ENCODE measurements at places on chromosomes 12 and 14. TPM values are rescaled to one million over a fixed set of nuclear protein-coding genes. Genes with fewer than 3 reads are reported as not detected.
A peak's percentile ranks its signal among the peaks of the same experiment; 100 is the strongest.

ITGB7 gene
- 76.3 TPM for total RNA-seq

DLST gene
- total RNA-seq: 135 TPM

AQP6 gene
- total RNA-seq: not detected

GRCh38 chr14:54881235-54881760 lies 21.3 kb downstream of the GCH1 start:
- DNase-seq: no peak

SAV1 gene
- 13.9 TPM for total RNA-seq

TAS2R20 gene
- 3.7 TPM for total RNA-seq

RNASE3 gene
- not detected for total RNA-seq

GRCh38 chr12:84507956-84508850 lies 404.4 kb downstream of the SLC6A15 start:
- DNase-seq: no peak

DNA sequence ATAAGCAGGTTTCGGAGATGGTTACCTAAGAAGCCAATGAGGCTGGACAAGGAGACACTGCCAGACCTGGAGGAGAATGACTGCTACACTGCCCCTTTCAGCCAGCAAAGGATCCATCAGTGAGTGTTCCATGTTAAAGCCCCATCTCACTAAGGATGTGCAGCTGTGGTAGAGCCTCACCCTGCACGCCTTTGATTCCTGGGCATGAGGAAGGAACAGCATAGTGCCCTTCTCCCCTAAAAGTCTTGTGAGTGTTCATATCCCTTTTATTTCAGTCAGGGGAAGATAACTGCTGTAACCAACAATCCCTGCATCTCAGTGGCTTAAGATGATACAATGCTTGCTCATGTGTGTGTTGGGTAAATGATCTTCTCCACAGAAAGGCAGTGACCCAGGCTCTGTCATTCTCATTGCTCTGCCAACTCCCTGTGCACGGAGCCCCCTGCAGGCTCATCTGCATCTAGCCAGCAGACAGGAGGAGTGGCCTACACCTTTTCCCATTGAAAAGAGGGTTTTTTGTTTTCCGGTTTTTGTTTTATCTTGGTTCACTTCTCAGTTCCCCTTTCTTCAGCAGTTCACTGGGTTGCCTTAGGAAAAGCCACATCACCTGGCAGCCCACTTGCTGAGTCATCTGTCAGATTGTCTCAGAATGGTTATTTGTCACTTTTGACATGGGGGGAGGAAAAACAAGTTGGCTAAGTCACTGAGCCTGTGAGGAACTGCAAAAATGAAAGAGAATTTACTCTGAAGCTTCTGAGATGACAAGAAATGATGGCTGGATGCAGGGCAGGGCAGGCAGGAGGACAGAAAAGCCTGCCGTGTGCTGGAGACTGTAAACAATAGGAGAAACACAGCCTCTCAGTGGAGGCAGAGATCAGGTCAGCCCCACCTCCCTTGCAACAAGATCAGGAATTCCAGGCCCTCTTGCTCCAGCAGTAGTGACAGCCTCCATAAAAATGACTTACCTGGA lies 193.3 kb downstream of the ANO4 start:
- DNase-seq: no peak

DNA sequence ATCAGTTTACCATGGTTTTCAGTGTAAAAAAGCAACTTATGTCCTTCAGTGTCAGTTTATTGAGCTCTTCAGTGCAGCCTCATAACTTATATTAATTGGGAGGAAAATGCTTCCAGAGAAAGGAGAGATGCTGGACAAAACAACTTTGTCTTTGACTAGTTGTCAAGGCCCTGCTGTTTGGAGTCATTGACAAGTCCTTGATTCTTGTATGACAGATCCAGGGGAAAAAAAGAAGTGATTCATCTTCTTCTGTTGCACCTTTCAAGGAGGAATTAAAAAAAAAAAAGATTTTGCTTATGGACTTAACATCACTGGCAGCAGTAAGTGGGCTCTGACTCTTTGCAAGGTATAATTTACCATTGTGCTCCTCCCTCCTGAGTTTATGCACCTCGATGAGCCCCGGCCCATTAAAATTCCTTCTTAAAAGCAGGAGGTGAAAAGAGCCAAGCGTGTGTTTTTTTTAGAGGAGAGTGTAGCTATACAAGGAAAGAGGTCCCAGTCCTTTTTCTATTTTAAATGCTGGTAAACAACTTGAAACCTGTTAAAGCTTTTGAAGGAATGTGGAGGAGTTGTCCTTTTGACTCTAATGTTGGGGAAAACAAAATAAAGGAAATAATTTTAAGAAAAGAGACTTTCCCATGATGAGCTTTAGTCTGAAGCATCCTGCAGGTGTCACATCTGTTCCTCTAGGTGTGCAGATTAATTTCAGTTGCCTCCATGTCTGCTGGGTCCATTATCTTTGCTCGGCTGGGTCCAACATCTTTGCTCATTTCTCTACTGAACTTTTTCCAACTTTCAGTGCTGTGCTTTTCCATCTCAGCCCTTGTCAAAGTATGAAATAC lies 431.6 kb downstream of the RAD51B start:
- DNase-seq: no peak

DNA sequence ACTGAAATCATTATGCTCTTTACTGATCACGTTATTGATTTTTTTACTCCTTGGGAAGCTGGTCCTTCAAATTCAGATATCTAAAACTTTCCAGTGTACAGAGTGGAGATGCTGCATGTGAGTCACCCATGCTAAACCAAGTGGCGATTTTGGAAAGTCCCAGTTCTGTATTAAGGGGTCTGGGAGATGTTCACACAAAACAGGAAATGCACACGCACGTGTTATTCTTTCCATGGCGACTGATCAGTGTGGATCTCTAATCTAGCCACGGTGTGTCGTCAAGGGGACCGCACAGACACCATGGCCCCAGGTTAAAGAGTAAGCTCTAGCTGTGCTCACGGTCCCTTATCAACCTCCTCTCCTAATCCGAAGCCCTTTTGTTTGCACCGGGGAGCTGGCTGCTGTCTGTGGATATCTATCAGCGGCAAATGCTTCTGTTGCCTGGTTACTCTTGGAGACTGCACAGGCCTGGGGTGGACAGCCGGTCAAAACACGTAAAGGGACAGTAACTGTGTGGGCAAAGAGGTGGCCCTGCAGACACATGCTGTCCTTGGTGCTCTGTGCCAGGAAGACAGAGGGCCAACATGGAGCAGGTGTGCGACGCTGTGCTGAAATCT lies 96.6 kb downstream of the RIMBP2 start:
- DNase-seq: no peak

DNA sequence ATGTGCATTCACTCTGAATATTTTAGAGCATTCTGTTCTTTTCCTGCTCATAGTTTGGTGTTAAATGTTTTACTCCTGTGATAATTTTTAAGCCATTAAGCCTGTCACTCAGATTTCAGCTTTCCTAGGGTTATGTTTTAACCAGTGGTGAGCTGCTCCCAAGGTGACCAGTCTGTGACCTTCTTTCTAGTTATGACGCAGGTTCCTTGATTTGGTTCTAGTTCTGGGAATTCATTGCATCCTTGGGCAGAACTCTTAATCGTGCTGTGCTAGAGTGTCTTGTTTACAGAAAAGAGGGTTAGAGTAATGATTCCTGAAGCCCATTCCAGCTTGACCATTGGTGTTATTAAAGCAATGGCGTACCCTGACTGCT lies 2.2 kb downstream of the GABARAPL1 start:
- no peak for DNase-seq

GRCh38 chr12:54526812-54527630 lies 22.4 kb upstream of the PDE1B start:
- no peak for DNase-seq

DNA sequence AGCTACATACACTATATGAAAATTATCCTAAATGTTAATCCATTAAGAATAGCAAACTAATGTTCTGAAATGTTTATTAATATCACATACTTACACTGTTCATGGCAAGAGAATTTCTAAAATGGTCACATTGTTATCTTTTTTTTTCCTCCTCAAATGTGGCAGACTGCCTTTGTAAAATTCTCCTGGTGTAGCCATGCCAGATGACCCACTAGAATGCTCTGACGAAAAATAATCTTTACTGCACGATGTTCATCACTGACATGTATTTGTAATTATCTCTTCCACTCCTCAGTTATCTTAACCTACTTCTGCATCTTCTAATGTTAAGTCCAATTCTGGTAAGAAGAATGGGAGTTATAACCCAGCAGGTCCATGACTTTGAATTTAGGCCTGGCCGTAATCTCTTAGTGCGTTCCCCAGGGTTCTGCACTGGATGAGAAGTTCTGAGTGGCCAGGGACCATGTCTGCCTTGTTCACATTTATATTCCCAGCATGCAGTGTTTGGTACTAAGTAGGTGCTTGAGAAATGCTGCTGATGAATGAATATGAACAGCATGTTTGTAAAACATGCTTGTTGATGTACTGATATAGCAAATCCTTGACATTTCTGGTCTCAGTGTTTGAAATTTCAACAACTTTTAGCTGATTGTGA lies 46.7 kb downstream of the NOPCHAP1 start:
- DNase-seq: no peak

DNA sequence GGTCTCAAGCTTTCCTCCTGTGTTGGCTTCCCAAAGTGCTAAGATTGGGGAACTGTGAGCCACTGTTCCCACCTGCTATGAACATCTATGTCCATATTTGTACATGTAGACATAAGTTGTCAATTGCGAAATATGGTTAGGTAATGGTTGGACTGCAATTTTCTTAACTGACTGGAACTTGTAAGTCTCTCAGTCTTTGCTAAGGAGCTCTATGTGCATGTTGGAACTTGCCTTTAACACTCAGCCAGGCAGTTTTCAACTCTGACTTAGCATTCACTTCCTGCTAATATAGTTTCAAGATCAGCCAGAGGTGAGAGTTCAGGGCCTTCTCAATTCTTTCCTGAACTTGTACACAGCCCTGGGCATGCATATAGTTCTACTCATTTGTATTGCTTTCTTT lies 44.5 kb upstream of the EEA1 start:
- no peak for DNase-seq

ADAM21 gene
- total RNA-seq: 0.39 TPM

- no peak for DNase-seq
Observed at GRCh38 chr12:75706786-75707605, 195.6 kb upstream of the KRR1 start.

- no peak for DNase-seq
Observed at GRCh38 chr12:132225214-132225613, 81.0 kb downstream of the NOC4L start.

ZNF10 gene
- 5.3 TPM for total RNA-seq

ANKRD33 gene
- not detected for total RNA-seq

GRCh38 chr12:31008961-31009840 lies 64.5 kb upstream of the DDX11 start:
- DNase-seq: no peak

DNA sequence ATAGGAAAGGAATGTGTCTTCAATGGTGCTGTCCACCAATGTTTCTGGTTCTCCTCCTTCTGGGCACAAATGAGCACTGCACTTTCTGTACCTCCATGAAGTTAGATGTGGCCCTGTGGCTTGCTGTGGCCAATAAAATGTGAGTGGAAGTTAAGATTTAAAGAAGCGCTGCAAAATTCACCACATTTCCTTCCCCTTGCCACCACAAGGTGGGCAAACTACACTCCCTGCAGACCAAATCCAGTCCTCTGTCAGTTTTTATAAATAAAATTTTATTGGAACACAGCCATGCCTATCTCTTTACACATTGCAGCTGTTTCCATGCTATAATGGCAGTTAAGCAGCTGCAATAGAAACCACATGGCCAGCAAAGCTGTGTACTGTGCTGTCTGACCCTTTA lies 141.4 kb upstream of the TMPO start:
- no peak for DNase-seq

RHOJ gene
- total RNA-seq: not detected

DNA sequence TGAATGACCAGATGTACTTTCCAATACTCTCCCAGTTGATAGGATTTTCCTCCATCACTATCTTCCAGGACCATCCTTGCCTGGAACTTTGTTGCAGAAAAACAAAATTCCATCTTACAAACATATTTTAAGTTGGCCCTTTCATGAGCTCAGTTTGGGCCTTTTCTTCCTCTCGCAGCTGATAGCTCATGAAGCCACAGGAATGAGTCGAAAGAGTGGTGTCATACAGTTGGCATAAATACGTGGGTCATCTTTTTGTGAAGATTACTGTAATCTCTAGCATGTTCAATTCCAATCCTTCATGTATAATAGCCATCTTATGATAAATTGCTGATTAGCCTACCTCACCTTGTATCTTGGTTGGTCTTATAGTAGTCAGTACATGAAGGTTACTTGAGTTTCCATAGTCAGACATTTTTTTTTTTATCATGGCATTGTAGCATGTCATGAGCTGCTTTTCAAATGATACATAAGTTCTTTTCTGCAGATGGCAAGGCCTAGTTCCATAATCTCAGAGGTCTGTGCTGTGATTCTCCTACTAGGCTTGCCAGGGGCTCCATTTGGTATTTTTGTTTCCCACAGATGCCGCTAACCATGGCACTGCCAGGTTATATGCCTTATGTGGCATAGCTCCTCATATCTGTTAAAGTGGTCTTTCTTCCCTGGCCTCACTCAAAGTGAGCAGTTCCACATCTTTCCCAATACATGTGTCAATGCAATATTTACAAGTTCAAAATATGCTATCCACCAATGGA lies 380.6 kb upstream of the DCN start:
- DNase-seq: no peak

TM7SF3 gene
- total RNA-seq: 28.8 TPM

DNA sequence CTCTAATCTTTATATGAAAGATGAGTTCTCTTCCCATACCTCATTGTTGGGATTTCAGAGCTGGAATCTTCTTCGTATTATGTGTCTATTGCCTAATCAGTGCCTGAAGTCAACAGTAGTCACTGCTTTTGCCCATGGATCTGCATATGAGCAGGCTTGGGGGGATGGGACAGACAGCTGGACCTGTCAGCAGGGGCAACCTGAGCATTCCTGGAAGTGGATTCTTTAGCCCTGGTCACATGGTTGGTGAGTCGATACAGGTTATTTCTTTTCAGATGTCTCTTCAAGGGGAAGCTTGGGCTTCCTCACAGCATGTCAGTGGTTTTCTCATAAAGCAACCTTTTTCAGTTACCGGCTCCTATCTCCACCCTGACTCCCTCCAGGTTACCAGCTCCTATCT lies 97.3 kb upstream of the RBM19 start:
- no peak for DNase-seq

- no peak for DNase-seq
Observed at GRCh38 chr12:66662179-66662578, 16.7 kb downstream of the GRIP1 start.

GRCh38 chr14:101495827-101496775 lies 65.2 kb upstream of the DIO3 start:
- DNase-seq: peak; percentile 43

DNA sequence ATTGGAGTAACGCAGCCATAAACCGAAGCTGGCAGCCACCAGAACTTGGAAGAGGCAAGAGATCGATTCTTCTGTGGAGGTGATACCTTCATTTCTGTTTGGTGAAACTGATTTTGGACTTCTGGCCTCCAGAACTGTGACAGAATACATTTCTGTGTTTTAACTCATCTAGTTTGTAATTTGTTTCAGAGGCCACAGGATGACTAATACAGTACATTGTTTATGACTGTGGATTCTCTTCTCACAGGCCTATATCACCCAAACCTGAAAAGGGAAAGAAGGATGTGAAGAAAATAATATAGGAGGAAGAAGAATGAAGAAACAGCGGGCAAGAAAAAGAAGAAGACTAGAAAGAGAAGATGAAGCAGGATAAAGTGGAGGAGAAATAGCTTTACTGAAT lies 263.8 kb upstream of the DIO2 start:
- no peak for DNase-seq

B4GALNT3 gene
- total RNA-seq: 3.8 TPM

PNMA1 gene
- 26.7 TPM for total RNA-seq

Measured in activated naive CD4-positive, alpha-beta T cell treated with anti-CD3 and anti-CD28 coated beads, Interleukin-2, amount 50 U/mL, for 72 hours (primary cell).